Nucleus accumbens (tissue), 56 donors: ENCODE measurements at places on chromosomes 1 and 21.

- no peak for DNase-seq
Observed at GRCh38 chr21:15986277-15986676, 256.5 kb downstream of the USP25 start.

DNA sequence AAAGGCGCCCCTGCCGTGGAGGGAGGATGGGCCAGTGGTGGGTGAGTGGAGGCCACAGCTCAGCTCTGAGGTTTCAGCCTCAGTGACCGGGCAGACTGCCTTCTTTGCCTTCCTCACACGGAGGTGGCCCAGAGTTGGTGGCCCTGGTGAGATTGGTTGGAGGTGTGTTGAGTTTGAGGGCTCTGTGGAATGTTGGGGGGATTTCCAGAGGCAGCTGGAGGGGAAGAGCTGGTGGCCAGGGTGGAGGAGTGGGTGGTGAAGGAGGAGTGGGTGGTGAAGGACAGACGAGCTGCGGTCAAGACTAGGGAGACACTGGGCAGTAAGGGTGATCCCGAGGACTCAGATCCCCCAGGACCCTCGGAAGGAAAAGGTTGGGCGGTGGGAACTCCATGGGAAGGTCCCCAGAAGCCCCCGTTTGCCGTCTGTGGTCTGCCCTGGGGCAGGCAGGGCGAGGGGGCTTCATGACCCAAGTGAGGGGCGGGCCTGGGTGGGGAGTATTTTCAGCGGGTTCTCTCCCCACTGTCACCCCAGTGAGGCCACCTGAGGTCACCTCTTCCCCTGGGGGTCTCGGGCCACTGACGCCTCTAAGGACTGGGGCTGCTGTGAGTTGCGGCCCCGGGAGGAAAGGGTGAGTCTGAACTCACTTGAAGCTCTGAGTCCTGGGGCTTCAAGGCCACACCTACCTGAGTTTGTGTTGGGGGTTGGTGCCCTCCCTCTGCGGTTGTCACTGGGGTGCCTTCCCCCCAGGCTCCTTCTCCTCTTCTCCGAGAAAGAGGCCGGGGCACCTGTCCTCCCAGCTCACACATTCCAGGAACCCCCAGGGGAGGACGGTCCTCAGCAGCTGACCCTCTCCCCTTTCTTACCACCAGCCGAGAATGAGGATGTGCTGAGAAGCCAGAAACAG, 22.7 kb upstream of the PIK3CD start:
- no peak for DNase-seq

- no peak for DNase-seq
Observed at GRCh38 chr1:81670286-81670685, 130.4 kb upstream of the ADGRL2 start.

DNA sequence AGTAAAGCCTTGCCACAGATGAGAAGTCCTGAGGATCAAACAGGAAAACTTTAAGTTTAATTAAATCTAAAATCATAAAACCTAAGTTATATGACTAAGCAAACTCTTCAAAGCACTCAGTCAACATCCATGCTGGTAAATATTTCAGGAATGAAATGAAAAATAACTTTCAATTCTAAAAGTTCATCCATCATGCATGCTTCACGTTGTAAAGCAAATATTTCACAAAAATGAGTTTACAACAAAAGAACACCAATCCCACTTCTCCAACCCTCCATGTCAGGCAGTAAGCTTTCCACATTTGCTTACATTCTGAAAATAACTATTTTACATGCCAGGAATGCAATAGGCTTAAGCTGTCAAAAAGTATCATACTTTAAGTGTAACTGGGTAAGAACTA, 16.8 kb downstream of the APP start:
- no peak for DNase-seq

- DNase-seq = no peak
Observed at GRCh38 chr1:24117722-24118409, 5.9 kb upstream of the MYOM3 start.

- DNase-seq = no peak
Observed at GRCh38 chr1:156589546-156589945, 2.0 kb upstream of the NAXE start.

DNA sequence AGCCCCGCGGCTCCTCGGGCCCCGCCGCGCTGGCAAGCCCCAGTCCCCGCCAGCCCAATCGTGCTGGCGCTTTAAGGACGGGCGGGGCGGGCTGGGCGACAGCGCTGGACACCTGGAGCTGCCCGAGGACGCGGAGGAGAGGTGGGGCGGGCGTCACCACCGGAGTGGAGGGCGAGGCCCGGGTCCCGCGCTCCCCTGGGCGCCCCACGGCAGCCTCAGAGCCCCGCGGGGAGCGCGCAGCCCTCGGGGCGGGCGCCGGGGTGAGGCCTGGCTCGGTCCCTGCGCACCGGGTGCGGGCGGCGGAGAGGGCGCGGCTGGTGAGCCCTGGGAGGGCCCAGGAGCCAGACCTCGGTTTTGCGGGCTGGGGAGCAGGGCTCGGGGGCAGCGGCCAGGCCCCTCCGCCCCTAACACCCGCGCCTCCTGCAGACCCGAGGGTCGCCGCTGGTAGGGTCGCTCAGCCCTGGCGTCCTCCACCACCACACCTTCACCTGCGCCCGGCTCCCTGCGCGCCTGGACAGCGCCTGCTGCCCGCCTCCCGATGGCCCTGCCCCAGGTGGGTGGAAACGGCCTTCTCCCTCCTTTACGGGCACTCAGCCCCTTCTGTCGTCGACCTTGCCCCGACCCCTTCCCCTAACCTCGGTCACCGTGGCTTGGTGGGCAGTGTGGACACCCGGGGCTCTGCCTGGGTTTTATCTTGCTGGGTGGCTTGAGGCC, at the start of gene TMEM61:
Gene TMEM61 (plus strand): TSS at position 101 of the 714 bp plus-strand sequence. CDS start 438 bp downstream, at position 539.
- DNase-seq = no peak

GRCh38 chr1:234486858-234487840, 8.2 kb upstream of the TARBP1 start:
- DNase-seq = peak; percentile 15

GRCh38 chr1:68791800-68792199, 294.9 kb upstream of the DEPDC1 start:
- no peak for DNase-seq

DNA sequence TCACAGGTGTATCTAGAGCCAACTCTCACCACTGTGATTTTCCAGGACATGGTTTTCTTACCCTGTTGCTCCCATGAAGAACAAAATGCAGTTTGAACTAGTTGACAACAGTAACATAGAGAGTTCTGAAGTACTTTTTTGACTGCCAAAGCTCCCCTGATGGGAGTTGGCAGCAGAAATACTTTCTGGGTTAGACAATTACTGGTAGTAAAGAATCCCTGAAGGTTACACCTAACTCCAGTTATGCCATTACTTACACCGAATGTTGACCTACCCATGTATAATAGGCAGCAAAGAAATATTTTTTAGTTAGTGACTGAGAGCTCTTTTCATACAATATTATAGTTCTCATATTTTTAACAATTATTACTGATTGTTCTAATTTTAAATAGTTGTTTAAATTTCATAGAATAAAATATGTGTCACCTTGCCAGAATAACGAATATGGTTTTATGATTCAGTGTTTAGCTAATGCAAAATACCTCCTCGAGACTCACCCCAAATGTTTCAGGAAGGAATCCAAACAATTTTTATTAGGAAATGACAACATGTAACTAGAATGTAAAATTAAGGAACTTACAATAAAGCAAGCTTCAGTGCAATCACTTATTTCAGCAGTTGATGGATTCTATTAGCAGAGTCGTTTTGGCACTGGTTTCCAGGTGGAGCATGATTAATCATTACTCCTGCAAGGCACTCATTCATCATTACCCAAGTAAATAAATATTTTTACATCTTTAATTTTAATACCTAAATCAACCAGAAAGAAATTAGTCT, 237.6 kb downstream of the MRPL39 start:
- DNase-seq = no peak

- DNase-seq = no peak
Observed at GRCh38 chr1:54825696-54826095, 24.6 kb upstream of the TTC22 start.

DNA sequence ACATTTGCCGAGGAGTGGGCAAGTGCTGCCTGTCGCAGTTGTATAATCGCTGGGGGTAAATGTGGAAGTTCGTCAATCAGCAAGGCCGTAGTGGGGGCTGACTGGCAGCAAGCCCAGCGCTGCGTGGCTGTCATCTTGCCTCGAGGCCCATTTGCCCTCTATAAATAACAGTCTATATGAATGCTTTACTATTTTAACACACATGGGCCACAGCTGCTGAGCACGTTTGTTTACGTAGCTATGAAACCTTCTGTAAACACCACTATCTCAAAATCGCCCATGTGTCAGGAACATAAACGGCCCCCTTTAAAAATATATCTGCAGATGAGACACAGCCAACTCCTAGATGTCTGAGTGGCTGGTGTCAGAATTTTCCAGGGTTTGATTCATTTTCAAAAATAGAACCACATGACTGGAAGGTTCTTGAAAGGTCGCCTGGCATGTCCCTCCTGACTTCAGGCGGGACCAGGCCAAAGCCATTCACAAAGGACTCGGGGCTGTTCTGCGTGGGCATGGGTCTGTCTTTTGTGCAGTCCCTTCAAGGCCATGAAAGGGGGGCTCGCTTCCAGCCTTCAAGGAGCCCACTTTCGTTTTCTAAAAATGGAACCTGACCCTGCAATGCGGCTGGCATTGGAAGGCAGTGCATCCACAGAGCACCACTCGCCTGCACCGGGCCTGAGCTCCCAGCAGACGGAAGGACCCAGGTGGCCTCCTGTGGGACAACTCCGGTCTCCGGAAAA, 205.5 kb downstream of the KCNJ6 start:
- no peak for DNase-seq

DNA sequence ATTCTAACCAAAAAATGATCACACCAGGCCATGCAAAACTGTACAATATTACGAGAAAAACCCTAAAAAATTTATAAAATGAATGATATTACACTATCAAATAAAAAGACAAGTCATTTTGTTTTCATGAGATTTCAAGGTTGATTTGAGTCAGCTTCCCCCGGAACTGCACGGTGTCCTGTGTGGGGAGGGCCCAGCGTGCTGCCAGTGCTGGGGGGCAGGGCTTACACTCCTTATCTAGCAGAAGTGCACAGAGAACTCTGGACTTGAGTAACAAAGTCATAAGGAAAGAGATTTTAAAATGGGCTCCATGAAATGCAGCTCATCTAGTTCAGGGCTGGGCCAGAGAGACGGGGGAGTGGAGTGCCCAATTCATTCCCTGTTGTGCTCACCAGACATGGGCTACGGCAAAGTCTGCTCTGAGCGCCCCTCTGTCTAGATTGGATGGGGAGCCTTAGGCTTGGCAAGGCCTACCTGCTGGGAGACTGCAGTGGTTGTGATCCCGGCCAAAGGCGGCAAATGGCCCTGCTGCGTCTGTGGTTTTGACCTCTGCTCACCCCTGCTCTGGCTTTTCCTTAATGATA, 50.1 kb downstream of the COQ8A start:
- DNase-seq = no peak

- no peak for DNase-seq
Observed at GRCh38 chr1:241611063-241611462, 29.1 kb downstream of the CHML start.

GRCh38 chr1:14724246-14724645, 125.8 kb downstream of the KAZN start:
- no peak for DNase-seq

DNA sequence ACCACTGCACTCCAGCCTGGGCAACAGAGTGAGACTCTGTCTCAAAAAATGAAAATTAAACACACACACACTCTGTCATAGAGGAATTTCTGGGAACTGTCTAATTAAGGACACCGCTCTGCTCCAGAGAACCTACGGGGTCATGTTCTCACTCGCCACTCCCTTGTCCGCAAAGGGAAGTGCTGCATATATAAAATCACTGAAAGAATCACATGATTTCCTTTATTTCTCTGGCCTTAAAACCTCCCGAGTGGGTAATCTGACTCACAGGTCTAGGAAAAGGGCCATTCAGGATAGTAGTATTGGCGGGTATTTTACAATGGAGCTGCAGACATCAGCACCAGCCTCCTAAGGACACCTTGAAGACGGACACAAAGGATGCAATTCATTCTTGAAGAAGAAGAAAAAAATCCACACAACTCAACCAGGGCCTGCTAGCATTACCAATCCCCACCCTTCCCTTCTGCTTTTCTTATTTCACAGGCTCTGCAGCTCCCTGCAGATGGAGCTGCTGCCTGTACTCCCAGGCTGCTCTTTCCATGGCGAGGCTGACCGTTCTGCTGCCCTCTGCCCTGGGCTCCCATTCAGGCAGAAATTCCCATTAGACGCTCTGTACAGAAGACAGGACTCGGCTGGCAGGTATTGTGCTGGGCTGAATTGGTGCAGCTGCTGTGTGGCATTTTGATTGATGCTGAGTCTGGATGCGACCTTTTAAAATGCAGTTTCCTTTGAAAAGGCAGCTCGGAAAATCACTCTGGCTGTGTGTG, 53.3 kb upstream of the FAM89A start:
- DNase-seq = peak; percentile 9

DNA sequence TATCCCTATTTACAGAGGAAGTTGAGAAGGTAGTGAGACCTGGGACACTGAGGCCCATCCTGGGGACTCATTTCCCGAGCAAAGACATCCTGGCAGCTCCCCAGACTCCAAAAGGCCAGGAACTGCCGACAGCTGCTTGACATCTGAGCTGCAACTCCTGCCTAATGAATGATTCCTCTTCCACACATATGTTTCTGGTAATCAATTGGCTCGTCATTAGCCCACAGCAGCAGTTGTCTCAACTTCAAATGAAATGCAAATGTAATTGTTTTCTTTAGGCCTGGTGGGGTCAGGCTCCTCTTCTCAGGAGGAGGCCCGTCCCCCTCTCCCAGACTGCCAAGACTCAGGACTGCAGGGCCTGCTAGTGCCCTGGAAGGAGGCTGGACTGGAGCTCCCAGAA, 61.8 kb upstream of the DISP3 start:
- no peak for DNase-seq

GRCh38 chr21:34343838-34344381, 19.9 kb upstream of the KCNE2 start:
- peak; percentile 46 for DNase-seq

DNA sequence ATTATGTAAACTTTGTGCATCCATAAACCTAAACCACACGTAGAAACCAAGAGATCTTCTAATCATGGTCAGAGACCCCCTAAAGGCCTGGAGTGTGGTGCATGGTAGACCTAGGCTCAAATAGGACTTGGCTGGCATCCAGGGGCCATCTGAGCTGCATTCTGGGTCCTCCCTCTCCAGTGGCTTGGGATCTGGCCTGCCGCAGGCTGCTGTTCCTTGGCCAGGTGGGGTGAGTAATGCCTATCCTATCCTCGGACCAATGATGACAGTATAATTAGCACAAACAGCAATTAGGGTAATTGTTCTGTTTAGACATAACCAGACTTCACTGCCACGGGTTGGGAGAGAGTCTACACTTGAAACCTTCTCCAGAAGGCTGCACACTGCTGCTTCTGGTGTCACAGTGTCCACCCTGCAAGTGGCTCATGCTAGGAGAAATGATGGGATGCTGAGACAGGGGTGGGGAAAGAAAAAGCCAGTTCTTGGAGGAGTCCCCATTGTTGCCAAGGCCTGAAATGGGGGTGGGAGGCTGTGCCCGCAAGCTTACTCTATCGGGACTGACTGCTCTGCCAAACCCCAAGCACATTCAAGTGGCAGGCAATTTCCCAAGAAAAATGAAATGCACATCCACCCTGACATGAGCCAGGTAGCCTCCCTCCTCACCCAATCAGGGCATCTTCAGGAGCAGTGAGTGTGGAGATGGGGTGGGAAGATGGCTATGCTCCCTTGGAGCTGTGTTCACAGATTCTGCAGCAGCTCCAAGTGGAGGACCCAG, 12.5 kb upstream of the PKP1 start:
- no peak for DNase-seq
